T-helper 2 cell (primary cell): ENCODE measurements at places on chromosomes 7 and 10.

GRCh38 chr10:24898501-24898900 is 53.9 kb downstream of the PRTFDC1 start:
- DNase-seq, result no peak

- no peak for DNase-seq
Observed at GRCh38 chr10:77252380-77253146, 385.0 kb downstream of the KCNMA1 start.

DNA sequence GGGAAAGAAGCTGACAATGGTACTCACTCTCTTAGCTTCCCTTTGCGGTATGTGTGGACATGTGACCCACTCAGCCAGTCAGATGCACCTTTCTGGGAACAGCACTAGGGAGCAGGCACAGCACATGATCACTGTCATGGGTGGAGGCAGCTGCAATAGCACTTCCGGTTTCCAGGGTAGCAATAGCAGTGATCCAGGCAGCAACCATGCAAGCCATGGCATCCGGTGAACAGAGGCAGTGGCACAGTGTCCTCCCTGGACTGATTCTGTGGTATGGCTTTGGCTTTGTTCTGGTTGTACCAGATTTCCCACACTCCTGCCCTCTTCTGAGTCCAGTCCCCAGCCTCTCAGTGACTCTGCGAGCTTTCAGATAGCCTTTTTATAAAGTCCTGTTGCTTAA is 86.8 kb upstream of the NAMPT start:
- DNase-seq, result no peak

- DNase-seq, result no peak
Observed at GRCh38 chr10:60827791-60828488, 49.7 kb downstream of the CDK1 start.
